Left renal pelvis (tissue), 4 donors: ENCODE measurements at places on chromosomes 11 and 22.

GRCh38 chr22:49404576-49405241, 423.0 kb downstream of the BRD1 start:
- DNase-seq: no peak

- DNase-seq: no peak
Measured at GRCh38 chr11:107606141-107606540, 15.2 kb downstream of the ELMOD1 start.

DNA sequence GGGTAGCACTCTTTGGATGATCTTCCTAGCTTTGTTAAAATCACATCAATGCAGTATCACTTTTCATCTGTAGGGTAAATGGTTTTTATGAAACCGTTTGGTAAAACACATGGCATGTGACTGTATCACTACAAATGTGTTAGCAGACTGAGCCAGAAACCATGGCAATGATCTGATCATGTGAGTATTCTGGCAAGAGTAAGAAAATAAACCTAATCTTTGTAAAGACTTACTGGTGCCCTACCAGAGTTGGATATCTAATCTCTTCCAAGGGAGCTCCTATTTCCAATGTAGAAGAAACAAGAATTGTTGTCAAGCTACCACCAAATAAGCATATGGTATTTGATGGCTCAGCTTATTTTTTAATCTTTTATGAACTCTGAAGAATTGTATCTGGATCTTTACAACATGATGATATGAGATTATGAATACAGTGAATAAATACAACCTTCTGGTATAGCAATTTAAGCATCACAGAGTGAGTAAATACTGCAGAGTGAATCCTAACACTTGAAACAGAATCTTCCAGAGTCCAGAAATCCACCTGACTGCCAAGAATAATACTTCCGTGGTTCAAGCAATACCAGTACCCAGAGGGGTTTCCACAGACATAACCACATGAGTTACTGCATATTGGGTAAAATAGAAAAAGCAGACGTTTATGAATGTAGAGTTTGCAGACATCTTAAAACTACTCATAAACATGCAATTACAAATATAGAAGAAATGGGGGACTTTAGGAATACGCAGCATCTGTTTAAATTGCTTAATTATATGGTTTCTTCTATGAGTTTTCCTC, 238.8 kb downstream of the TTC28 start:
- no peak for DNase-seq

- no peak for DNase-seq
Measured at GRCh38 chr11:69144316-69145049, 11.3 kb upstream of the SMIM38 start.

GRCh38 chr11:130465263-130465662, 16.8 kb downstream of the ADAMTS15 start:
- DNase-seq: no peak
